ENCODE measurements at places on chromosomes 2 and 18.

- DNase-seq = no peak
Measured at GRCh38 chr18:64097497-64097896, 51.4 kb downstream of the LINC00305 start.

GRCh38 chr18:36294031-36294430 is 3.5 kb upstream of the FHOD3 start:
- DNase-seq = no peak

GRCh38 chr2:215384710-215385109 is 51.2 kb downstream of the FN1 start:
- DNase-seq = no peak

- DNase-seq = no peak
Measured at GRCh38 chr2:121098556-121098955, 186.4 kb downstream of the TFCP2L1 start.

DNA sequence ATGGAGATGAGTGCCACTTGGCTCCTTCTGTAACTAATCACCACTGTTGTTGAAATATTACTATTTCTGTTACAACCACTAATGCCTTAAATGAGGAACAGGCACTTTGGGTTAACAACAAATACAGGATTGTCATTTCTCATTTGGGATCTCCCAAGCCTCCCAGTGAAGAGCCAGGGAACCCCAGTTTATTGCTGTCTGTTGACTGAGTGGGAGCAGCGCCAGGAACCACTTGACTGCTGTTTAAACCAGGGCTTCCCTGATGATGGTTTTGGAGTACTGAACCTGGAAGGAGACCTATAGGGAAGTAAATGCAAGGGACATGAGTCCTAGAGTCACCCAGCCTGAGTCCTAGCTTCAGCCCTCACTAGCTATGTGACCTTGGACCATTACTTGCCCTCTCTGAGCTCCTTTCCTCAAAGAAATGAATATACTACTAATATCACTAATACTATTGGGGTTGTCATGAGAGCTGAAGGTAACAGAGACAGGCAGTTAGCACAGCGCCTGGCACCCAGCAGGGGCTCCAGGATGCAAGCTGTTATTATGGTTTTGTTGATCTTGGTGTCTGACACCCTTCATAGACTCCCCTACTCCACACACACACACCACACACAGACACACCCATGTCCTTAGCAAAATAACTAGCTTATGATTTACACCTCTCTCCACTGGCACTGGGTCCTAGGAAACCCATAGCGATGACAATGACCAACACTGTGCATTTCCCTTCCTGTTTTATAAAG is 104.2 kb upstream of the FZD7 start:
- DNase-seq = no peak

DNA sequence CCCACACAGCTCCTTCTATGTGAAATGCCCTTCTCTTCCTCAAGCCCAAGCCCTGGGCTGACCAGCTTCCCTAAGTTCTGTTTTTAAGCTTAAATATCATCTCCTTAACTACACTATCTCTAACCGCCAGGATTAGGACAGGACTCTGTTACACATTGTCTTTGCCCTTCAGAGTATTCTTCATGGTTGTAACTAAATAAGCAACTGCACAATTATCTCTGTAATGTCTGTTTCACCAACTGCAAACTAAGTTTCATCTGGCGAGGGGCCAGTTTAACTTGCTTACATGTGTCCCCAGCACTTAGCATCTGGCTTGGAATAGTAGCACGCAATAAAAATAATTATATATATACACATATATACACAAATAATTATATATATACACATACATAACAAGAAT is 1.1 kb upstream of the ERMN start:
- no peak for DNase-seq

DNA sequence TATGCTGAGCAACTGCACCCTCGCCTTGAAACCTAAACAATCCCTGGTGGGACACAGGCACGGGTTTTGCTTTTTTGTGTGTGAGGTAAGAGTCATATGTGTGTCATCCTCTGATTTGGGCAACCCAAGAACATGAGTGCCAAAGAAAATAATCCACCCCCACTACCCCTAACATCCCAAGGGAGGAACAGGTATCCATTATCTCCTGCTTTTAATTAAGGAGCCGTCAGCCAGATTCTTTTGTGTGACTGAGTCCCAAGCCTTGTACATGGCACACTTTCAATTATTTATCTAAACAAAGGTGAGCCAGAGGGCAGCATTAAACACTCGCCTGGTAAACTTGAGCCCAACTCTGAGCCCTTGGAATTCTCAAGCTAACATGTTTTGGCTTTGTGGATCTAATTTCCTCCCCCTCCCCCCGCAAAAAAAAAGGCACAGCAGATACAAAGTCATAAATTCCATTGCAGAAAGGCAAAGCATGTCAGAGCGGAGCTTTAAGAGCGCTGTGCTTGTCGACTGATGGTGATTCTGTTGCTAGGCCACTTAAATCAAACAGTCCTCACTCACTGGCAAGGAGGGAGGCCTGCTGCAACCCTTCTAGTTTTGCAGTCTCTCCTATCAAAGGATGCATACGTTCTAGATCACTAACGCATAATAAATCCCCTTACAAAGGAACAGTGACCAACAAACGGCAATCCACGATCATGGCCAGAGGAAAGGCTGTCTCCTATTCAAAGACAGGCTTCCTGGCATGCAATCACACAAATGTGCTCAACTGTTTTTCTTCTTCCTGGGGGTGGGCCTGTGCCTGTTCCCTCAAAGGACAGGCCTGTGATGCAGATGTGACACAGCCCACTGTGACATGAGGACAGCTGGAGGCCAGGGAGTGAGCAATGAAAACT is 143.5 kb upstream of the LMAN1 start:
- no peak for DNase-seq

GRCh38 chr2:162817921-162818320 is 20.6 kb downstream of the KCNH7 start:
- DNase-seq = no peak

GRCh38 chr2:3139906-3140305 is 237.7 kb downstream of the EIPR1 start:
- no peak for DNase-seq

DNA sequence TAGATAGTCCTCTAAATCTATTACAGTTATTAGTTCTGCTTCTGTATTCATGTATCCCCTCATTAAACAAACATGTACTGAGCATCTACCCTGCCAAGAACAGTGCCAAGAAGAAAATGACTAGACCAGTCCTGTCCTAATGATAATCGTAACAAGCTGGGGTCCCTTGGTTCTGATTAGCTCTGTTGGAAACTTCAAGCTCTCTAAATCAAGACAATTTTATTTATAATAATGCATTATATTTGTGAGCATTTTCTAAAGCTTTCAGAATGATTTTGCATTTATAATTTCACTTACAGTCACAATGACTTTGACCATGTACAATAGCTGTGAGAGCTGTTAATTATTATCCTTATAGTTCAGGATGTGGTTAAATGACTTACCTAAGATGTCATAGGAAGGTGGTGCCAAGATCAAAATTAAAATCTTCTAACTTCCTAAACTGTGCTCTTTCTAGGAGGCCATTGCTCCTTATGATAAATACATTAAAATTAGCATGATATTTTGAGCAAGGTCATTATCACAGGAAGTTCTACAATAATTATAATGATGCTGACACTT is 336.5 kb upstream of the SLC39A10 start:
- no peak for DNase-seq

- no peak for DNase-seq
Measured at GRCh38 chr2:36294316-36294721, 61.3 kb upstream of the CRIM1 start.

DNA sequence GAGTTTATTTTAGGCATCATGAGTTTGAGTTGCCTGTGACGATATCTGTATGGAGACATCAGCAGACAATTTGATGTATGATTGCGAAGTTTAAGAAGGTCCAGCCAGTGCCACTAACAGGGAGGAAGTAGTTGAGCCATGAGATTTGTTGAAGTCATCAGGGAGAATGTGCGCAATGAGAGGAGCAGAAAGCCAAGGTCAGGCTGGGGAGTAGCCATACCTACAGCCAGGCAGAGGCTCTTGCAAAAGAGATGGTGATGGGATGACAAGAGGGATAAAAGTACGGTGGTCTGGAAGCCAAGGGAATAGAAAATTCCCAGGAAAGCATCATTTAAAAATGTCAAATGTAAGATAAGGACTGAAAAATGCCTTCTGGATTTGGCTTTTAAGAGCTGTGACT is 51.2 kb downstream of the LIMS1 start:
- DNase-seq = no peak

- DNase-seq = no peak
Measured at GRCh38 chr2:204692790-204693189, 147.5 kb downstream of the PARD3B start.

- no peak for DNase-seq
Measured at GRCh38 chr18:48430150-48430549, 21.0 kb upstream of the ZBTB7C start.

DNA sequence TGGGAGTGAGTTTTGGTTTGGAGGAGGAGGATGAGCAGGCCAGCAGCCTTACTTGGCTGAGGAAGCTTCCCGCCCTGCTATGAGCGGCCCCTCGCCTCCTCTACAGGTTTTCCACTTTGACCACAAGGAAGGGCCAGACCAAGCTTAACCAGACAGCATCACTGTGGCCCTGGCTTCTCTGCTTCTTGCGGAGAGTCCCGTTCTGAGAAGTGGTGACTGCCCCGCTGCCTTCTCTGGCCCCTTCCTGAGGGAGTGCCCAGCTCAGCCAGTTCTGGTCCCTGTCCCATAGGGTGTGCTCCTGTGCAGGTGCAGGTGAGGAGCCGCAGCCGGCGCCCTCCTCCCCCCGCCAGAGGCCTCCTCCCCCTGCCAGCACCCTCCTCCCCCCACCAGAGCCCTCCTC is 101.0 kb downstream of the FAM210A start:
- DNase-seq = no peak

DNA sequence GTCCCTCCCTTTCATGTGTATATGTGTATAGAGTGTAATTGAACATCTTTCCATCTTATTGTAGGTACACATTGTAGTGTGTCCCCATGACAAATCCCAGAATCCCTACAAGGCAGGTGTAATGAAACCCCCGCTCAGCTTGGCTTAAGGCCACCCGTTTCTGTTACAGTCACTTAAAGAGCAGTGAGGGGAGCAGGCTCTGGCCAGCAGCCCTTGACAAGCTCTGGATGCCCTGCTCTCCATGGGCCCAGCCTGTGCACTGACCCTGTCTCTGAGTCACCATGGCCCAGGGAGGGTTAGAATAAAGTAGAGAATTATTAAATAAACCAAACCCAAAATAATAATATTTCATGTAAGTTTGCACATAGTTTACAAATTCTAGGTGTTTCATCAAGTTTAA is 17.2 kb upstream of the MAL start:
- DNase-seq = no peak

- DNase-seq = no peak
Measured at GRCh38 chr2:117703858-117704257, 110.6 kb upstream of the DDX18 start.

DNA sequence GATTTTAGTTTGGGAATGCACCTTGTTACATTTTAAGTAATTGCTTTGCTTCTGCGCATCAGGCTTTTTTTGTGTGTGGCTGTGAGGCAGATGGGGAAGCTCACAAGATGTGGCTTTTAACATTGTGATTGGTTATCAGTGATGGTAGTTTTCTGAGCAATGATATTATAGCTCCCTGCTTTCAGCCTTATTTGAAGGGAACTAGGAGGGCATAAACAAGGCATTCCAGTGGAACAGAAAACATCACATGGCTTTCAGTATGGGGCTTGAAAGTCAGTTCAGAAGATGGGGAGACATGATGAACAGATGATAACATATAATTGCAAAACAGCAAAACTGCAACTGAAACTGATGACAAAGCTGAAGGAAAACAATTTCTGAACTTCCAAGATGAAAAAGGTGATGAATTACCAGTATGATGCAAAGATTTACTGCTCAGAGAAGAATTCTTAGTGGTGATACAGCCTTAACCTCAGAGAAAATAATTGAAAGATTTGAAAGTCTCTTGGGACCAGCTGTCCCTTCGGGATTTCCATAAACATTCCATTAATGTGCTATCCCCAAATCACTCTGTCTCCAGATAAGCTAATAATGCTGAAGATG is 439.7 kb downstream of the RND3 start:
- DNase-seq = no peak

GRCh38 chr2:154495455-154495868 is 203.0 kb upstream of the KCNJ3 start:
- DNase-seq = no peak

DNA sequence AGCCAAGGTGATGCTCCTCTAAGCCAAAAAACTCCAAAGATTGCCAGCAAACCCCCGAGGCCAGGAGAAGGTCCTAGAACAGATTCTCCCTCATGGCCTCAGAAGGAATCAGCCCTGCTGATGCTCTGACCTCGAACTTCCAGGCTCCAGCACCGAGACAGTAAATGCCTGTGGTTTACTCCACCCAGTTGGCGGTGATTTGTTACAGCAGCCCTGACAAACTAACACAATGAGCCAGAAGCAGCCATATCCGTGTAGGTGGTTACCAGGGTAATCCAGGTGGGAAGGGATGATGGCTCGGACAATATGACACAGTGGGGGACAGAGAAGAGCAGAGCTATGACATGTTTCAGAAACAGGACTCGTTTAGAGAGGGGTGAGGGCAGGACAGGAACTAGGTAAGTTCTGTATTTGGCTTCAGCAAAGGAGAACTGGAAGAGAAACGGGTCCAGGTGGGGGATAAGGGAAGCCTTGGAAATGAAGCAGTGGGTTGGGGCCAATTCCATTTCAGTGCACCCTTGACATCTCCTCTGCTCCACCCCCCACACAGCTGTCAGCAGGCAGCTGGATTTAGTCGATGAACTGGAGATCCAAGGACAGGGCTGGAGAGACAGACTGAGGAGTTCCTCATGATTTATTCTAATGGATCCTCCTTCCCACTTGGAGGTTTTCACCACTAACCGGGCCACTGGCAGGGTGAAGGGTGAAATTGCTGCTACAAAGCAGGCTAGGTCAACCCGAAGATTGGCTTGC is 179.7 kb upstream of the SH3BP4 start:
- DNase-seq = no peak

DNA sequence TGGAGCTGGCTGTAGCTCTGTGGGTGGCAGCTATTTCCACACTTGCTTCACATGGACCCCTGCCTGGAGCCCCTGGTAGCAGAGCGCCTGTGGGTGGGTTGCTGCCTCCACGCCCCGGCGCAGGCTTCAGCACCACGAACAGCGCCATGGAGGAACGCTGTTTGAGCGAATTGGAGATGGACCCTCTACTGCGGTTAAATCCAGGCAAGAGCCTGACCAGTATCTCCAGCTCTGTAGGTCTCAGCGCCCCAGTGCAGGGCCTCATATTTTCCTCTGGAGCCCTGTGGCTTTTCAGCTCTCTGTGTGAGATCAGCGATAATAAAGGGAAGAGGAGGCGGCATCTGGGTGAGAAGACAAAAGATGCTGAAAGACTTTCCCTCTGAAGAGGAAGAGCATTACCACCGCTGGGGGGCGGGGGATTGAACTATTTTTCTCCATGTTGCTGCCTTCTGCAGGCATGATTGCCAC is 12.0 kb downstream of the ONECUT2 start:
- DNase-seq = no peak

DNA sequence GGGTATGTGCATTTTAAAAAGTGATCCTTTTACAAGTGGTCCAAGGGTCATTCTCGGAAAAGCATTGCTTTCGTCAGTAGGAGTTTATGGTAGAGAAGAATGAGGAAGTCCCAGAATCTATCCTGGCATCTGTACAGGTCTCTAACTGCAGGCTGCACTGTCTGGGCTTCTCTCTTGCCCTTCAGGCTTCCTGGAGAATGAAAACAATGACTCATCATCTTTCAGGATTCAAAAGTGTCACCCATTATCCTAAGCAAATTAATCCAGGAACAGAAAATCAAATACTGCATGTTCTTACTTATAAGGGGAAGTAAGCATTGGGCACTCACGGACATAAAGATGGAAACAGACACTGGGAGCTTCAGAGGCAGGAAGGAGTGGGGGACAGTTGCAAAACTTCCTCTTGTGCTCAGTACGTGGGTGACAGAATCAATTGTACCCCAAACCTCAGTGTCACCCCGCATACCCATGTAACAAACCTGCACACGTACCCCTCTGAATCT is 60.2 kb upstream of the TXNDC2 start:
- DNase-seq = no peak
